ENCODE measurements at places on chromosomes 11 and 22.

DNA sequence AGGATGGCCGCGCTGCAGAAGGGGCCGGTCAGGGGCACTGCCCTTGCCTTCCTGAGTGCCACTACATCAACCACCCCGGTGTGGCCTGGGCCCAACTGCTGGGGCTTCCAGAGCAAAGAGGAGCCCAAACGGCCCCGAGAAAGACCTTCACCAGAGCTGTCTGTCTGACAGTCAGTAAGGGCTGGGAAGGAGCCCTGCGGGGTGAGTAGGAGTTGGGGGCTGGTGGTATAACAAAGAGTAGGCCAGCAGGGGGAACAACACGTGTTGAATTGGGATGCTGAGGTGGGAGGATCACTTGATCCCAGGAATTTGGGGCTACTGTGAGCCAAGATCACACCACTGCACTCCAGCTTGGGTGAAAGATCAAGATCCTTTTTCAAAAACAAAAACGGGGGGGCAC is 3.9 kb downstream of the GSTT4 start:
- no peak for DNase-seq

DNA sequence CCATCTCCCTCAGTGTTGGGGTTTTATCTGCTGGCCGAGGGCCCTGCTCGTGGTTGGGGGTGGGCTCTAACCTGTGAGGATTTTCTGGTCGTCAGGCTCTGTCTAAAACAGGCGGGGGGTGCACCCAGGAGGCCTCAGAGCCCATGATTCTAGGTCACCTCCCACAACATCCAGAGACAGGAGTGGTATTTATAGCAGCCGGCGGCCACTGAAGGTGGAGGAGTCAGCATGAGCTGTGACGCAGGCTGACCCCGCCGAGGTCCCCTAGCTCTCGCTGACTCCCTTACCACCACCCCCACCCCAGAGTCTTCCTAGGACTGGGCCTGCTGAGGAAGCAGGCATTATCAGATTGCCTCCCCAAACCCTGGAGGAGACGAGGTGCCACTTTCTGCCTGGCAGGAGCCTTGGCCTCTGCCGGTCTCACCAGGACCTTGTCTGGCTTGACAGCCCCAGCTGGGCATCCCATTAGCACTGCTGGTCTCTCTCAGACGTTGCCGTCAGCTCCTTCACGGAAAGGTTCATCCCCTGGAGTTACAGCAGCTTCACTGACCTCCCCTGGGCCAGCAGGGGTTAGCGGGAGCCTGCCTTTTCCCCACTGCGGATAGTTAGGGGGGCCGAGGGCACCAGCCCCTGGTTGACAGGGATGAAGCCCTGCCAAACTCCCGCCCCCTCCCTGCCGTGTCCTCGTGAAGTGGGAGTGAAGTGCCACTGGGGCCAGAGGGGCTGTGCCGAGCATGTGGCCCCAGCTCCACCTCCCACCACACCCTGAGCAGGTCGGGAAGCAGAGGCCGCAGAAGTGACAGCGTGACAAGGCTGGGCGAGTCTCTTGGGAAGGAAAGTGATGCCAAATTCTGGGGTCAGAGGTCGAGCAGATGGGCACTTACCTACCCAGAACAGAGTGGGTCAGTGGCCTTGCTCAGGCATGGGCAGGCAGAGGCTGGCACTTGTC is 26.5 kb downstream of the DAGLA start:
- DNase-seq: no peak

GRCh38 chr11:78722786-78723185 is 148.1 kb upstream of the NARS2 start:
- no peak for DNase-seq

DNA sequence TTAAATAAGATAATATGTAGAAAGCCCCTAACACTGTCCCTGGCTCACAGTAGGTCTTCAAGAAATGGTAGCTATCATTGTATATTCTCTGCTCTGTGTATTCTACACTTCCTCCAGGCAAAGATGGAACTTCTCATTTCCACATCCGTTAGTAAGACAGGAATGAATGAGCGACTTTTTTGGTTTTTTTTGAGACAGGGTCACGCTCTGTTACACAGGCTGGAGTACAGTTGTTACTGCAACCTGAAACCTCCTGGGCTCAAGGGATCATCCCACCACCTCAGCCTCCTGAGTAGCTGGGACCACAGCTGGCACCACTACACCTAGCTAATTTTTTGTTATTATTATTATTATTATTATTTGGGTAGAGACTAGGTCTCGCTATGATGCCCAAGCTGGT is 2.3 kb upstream of the CLPB start:
- no peak for DNase-seq

DNA sequence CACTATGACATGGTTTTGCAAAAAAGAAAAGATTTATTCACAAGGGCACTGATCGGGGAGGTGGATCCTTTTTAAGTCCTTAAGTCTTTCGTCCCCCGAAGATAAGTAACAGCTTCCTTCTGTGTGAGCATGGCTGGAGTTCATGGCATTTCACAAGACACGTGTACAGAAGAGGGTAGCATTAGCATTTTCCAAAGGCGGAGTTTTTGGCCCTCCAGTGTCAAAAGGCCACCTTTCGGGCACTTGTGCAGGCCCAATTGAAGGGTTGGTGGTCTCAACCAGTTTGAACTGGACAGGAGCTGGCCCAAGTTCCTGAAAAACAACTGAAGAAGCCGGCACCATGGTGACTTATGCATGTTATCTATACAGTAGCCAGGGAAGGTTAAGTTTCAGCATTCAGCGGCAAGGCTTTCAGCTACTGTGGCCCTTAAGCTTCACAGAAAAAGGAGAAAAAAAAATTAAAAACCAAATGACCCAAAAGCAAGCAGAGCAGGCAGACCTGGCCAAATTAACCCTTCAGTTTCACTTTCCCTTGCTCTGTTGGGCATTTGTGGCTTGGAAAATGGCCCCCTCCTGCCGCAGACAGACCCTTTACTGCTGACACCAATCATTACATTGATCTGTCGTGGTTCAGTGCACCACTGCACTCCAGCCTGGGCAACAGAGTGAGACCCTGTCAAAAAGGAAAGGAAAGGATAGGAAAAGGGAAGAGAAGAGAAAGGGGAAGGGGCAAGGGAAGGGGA is 18.7 kb downstream of the ZNF74 start:
- no peak for DNase-seq

GRCh38 chr11:117723277-117724024 is 73.6 kb downstream of the DSCAML1 start:
- DNase-seq: no peak

DNA sequence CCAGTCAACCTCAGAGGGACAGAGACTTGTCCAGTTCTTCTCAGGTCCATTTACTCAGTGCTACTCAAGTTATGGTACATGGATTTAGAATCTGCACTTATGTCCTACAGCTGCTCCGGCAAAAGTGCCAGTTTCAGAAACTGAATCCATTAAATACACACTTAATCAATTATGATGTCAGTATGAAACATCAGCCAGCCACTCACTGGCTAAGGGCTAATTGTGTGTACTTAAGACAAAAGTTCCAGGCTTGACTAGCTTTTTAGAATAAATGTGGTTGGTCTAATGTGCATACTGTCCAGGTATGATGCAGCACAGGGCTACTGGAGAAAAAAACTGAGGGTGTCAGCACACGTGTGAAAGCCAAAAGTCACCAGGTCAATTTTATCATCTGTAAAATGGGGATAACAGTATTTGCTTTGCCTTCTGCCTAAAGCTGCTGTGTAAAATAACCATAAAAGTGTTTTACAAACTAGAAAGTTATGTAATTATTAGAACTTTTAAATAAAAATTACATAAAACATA is 55.4 kb upstream of the CYP2D6 start:
- no peak for DNase-seq

GRCh38 chr11:62556108-62556874 is 9.7 kb upstream of the AHNAK start:
- DNase-seq: peak; percentile 99

DNA sequence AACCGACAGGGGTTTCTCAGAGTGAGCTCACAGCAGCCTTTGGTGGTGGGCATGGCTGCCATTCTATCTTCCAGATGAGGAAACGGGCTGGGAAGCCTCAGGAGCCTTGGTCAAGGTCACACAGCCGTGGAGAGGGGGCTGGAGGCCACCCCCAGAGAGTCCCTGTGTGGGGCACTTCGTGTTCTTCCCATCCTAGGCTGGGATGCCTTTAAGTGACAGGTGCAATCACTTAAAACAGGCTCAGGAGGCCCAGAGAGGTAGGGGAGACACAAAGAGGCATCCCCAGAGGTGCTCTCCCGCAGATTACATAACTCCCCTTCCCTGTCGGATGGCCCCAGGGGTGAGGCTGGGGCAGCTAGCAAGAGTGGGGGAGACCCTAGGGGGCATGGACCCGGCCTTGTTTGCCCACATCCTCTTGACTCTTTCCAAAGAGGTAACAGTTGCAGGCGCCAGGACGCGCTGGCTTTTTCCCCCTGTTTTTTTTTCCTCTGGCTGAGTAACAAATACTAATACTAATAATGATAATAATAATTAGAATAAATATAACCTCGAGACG is 17.5 kb upstream of the SHISAL1 start:
- no peak for DNase-seq

- DNase-seq: no peak
Measured at GRCh38 chr11:110081462-110082376, 11.5 kb upstream of the ZC3H12C start.

GRCh38 chr22:49295851-49296560 is 531.7 kb downstream of the BRD1 start:
- no peak for DNase-seq

DNA sequence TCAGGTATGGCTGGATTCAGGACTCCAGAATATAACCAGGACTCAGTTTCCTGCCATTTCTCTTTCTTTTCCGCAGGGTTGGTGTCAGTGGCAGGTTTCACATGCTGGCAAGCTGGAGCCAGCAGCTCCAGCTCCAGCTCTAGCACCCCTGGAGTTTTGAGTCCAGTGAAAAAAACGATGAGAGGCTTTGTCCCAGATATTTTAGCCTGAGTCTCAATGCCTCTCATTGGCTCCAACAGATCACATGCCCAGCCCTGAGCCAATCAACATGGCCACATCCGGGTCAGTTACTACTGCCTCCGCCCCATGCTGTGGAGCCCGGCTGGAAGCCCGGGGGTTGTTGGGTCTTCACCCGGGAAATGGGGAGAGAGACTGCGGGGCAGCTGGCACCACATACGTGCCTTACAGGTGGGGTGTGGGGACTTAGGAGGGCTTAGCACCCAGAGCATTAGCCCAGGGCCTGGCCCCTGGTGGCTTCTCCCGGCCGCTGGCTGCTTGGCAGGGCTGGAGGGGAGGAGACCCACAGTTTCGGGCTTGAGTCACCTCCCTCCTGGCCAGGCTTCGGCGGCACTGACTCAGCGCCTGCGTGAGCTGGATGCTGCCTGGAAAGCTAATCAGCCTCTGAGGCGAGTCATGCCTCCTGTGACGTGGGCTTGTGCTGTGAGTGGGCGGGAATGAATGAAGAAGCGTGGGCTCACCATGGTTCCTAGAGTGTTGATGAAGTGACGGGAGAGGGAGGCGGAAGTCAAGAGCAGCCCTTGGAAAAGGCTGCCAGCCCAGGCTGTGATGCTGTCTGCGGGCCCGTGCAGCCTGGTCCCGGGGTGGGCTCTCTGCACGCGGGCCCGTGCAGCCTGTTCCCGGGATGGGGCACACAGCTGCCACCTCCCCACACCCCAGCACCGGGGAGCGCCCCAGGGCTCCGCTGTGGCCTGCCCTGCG is 15.3 kb upstream of the MRTFA start:
- peak; percentile 79 for DNase-seq

DNA sequence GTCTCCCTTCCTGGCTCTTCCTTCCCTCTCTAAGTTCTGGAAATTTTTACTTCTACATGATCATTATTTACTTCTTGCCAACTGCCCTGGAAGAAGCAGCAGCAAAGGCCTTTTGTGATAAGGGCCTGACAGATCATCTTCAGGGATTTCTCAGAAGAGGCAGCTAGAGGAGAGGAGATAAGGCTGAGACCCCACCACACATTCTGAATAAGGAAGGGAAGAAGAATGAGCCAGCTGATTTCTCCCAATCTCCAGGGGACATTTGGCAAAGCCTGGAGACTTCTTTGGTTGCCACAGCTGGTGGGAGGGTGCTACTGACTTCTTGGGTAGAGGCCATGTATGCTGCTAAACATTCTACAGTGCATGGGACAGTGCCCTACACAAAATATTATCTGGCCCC is 122.4 kb upstream of the OR9Q1 start:
- no peak for DNase-seq

All from T-helper 2 cell (primary cell).